Suppressor macrophage treated with lipopolysaccharide for 4 hours (primary cell): ENCODE measurements at places on chromosomes 3 and 15.
A peak's percentile ranks its signal among the peaks of the same experiment; 100 is the strongest.

DNA sequence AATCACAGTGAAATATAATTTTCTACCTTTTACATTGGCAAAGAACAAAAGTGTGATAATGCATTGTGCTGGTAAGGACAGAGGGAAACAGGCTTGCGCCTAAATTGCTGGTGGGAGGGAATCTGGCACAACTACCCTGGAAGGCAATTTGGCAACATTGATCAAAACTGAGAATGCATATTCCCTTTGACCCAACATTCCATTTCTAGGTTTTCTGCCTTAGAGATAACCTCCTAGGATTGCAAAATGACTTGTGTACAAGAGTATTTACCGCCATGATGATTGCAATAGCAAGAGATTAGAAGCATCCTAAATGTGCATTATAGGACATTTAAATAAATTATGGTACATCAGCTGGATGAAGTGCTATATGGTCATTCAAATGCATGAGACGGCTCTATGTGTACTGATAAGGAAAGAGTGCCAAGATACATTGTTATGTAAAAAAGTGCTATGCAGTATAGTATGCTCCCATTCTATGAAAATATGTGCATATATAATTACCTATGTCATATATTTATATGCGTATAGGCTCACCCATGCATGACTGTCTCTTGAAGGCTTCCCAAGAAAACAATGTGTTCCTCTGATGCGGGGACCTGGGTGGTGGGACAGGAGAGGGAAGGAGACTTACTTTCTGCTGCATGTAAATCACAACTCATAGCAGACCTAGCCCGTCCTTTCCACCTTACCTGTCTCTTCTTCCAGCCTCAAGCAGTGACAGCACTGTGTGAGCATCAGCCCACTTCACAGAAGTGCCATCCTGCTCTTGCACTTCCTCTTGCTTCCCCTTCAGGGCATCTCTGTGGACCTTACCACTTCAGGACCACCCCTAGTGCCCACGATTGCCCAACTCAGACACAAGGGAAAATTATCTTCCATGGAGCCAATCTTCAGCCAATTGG, 249.9 kb upstream of the TLE3 start:
- DNase-seq: no peak

DNA sequence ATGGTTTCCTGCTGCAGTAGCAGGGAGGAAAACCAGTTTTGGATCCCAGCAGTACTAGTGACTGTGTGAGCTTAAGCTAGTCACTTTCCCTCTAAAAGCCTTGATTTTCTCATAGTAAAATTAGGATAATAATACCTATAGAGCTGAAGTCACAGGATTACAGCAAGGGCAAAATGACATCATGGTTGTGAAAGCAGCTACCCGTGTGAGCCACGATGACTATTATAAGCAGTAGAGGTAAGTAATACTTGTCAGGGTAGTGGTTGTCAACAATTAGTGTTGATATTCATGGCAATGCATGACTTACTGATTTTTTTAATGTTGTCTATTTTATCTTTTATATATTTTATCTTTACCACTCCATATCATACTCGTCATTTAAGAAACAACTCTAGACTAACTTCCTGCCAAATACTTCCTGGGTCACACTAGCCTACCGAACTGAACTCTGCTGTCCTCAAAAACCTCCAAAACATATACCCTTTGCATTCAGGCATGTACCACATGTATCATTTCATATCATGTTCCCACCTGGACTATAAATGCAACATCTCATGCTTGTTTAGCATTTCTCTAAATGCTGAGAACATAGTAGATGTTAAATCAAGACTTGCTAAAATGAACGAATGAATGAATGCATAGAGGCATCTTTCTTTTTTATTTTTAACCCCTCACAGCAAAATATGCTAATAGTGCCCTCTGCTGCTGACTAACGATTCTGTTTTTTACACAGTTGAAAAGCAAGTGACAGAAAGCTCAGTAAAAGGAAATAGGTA, 172.6 kb downstream of the P3H2 start:
- DNase-seq: peak; percentile 11

GRCh38 chr15:68310804-68311463, 33.4 kb downstream of the FEM1B start:
- DNase-seq: no peak

GRCh38 chr3:141230293-141230692, 1.3 kb upstream of the PXYLP1 start:
- DNase-seq: no peak

GRCh38 chr3:74267131-74267530, 347.3 kb downstream of the CNTN3 start:
- DNase-seq: no peak

DNA sequence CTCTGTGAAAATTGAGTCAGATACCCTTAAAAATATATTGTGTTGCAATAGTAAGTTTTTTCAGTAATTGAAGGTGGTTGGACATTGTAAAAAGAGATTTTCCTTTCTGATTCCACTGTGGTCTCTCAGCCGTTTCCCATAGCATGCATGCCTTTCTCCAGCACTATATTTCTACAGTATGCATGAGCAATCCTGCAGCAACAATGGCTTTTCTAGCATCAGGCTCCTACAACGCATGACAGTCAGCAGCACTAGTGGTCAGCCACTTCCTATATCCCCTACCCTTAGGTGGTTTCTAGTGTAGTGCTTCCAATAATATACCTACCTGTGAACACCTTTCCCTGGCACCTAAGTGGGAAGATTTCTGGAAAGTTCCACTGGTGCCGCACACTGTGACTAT, 55.4 kb upstream of the SNRPN start:
- no peak for DNase-seq

DNA sequence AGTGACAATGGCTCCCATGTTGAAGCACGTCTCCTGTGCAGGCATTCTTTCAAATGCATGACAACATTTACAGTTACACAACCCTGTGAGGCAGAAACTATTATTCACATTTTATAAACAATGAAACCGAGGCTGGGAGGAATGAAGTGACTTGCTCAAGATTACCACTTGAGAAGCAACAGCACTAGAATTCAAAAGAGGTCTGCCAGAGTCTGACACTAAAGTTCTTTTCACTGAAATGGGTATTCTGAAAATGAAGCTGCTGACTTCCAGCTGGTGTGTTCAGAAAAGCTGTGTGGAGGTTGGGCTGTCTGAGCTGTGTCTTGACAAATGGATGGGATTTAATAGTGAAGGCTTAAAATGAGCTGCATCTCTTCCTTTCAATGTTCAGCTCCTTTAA, 104.4 kb downstream of the THSD4 start:
- no peak for DNase-seq
